ENCODE measurements at places on chromosomes 6 and 20.

GRCh38 chr6:129920103-129920798 lies 59.1 kb upstream of the TMEM244 start:
- DNase-seq = no peak

DNA sequence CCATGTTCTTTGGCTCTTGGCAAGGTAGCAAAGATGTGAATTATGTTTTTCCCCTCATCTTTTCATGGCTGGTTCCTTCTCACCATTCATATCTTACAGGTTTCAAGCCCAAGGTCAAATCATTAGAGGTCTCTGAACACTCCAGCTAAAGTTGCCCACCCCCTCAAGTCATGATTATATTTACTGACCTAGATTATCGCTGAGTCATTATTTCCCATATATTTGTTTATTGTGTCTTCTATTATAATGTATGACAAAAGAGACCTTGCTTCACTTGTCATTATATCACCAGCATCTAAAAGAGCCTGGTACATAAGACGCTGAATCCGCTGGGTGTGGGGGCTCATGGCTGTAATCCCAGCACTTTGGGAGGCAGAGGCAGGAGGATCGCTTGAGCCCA lies 12.4 kb downstream of the DSN1 start:
- DNase-seq = no peak

DNA sequence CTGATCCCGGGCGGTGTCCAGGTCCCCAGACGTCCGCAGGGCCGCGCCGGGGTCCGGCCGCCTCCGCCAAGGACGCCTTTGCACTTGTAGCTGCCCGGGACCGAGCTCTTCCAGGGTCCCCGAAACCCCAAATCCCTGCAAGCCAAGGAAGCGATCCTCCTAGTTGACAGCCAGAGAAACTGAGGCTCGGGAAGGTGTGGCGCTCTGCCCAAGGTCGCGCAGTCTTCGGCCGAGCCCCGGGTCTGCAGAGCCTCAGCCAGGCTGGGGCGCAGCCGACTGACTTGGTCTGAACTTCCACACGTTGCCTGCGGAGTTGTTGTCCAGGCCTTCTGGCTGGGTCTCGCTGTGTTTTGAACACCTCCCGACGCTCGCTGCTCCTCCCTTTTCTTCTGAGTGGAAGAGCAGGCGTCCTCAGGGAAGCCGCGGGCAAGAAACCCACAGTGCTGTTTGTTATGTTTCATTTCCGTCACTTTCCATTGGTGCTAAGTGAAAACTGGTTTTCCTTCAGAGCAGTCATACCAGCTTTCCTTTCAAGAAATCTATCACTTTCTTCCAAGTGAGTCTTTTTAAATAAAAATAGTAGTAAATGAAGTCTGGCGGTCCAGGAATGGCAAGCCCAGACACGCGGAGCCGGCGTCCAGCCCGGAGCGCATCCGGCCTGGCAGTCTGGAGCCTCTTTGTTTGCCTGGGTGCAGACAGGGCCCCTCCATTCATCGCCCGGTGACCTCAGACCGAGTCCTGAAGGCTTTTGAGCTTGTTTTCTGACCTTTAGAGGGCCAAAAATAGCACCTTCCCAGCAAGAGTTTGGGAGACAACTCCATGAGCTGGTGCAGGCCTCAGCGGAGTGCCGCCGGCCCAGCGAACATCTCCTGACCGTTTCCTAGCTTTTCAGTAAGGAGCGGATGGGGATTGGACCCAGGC lies 698 bp downstream of the FAM210B start:
- no peak for DNase-seq

DNA sequence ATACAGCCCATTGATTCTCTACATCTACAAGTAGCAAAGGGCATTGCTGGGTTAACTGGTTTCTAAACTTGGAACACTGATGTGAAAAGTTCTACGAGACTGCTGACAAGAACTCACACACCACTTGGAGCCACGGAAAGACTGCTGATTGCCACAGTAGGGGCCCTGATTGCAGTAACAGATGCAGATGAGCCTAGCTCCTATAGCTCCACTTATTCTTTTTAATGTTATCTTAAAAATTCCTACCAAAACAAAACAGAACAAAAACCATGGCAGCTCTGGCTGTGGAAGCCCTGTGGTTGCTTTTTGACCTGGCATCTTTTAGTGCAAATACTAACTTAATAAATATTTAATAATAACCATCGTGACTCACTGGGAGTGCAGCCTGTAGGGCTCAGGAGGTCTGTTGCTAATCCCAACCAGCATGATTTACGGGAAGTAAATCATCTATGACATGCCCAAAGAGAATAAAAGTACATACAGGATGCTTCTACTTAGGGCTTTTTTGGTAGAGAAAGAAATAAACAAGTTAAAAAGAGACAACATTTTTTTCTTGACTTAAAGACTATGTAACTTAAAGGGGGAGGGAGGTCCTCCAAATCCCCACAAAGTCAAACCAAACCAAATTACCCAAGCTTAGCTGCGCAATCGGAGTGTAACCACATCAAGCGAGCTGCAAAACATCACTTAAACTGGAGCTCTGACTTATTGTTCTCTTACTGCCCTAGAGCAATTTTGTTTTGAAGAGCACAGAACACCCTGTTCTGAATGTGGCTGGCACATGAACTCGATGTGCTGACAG lies 87.2 kb downstream of the FKBP5 start:
- peak; percentile 14 for DNase-seq

- DNase-seq = no peak
These were observed 203.5 kb downstream of the KCNQ5 start for GRCh38 chr6:72825315-72825911.

DNA sequence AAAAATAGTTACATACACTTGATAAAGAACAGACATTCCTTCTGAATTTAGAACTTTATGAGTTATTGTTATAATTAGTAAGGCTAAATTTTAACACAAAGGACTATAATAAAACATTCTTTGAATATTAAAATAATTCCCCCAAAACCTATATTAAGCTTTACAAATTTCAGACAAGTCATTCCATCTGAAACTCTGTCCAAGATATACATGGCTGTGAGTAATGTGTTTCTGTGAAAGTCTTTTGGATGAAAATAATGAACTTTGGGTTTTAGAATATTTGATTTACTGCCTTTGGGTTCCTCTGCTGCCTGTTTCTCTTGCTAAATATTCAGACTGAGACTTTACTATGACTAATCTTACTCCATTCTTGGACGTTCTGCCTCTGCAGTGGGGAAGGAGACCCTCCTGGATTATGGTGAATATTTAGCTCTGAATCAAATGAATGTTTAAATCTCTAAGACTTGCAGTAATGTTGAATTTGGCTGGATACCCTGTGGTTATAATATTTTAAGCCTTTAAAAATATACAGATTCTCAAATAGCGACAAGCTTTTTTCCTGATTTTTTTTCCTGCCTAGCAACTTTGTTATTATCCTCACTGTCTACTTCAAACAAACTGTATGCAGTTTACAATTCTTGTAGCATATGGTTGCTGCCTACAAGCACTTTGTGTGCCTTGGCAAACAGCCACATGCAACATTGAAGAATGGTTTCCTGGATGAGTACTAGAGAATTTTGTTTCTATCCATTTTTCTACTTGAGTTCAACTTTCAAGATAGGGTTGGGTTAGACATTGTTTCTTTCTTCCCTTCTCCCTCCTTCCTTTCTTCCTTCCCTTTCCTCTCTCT lies 51.4 kb downstream of the TXLNB start:
- DNase-seq = no peak

DNA sequence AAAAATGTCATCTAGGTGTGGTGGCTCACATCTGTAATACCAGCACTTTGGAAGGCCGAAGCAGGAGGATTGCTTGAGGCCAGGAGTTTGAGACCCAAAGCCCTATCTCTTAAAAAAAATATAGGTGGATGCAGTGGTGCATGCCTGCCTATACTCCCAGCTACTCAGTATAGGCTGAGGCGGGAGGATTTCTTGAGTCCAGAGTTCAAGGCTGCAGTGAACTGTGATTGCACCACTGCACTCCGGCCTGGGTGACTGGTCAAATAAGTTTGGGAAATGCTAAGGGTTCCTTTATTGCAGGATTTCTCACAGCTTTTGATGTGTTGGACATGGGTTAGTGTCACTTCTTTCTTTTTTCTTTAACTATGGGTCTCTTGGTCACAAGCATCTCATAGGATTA lies 261.3 kb downstream of the PLCB1 start:
- no peak for DNase-seq

DNA sequence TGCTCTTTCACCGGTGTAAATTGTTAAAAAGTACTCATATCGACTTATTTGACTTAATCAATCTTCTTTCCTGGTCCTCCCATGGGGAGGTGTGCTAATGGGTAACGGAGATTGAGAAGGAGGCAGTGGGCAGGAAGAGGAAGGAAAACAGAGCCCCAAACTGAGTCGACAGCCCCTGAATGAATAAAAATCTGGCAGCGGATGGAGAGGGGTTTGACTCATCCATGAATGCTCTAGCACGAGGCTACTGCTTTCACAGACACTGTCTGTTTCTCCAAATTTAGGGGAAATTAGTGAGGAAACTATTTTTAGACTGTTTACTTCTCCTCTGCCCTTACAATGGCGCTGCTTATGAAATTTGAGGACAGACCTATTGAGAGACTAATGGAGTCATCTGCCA lies 142.2 kb upstream of the ATXN1 start:
- peak; percentile 1 for DNase-seq

- no peak for DNase-seq
These were observed at the start of gene ANKRD60 for GRCh38 chr20:58228484-58229197. TSS of gene ANKRD60 (minus strand) at chr20:58228653. CDS start at chr20:58228653, 0 bp downstream.

GRCh38 chr6:53128842-53129241 lies 19.8 kb downstream of the GCM1 start:
- no peak for DNase-seq

- no peak for DNase-seq
These were observed 215.6 kb upstream of the NRSN1 start for GRCh38 chr6:23910420-23910819.

DNA sequence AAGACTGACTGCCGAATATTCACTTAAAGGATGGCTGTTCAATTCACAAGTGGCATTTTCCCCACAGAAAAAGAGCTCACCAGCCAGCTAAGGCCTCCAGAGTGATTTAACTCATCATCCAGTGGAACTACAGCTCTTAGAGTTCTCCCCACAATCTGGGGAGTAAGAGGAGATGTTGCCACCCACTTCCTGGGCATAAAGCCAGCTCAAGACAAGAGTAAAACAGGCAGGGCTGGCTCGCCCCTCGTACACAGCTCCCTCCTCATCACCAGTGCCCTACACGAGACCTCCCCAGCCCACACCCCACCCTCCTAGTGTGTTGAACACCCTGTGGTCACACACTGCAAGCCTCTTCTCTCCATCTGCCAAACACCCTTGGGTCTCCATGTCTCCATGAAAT lies 47.2 kb upstream of the IPCEF1 start:
- DNase-seq = no peak

- no peak for DNase-seq
These were observed 529 bp upstream of the ENPP4 start for GRCh38 chr6:46129291-46129628.

- DNase-seq = no peak
These were observed 78.3 kb downstream of the ZDHHC14 start for GRCh38 chr6:157459327-157459726.

DNA sequence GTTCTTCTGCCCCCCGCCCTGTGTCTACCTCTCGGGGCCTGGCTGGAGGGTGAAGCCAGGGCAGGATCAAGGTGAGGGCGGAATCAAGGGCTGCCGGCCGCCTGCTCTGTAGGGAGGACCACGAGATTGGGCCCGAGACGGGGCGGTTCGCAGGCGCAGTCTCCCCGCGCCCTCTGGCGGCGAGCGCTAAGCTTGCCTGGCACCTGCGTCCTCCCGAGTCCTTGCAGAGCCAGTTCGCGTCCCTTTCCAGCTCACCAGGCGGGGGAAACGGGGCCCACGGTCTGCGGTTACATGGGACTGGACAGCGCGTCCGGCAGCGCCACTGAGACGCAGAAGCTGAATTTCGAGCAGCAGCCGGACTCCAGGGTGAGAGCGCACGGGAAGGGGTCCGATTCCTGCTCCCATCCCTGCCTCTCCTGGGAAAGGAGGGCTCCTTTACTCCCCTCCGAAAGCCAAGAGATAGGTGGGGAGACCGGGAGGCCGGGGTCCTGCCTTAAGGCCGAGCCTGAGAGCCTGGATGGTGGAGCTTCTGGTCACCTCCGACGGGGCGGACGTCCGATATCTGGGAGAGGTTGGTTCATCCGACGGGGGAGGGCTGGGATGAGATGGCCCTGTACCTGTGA lies 3.6 kb upstream of the MATN4 start:
- DNase-seq = peak; percentile 11

GRCh38 chr20:25310268-25310920 lies 62.5 kb downstream of the PYGB start:
- DNase-seq = peak; percentile 76
